ENCODE measurements at places on chromosomes 6 and 20.

DNA sequence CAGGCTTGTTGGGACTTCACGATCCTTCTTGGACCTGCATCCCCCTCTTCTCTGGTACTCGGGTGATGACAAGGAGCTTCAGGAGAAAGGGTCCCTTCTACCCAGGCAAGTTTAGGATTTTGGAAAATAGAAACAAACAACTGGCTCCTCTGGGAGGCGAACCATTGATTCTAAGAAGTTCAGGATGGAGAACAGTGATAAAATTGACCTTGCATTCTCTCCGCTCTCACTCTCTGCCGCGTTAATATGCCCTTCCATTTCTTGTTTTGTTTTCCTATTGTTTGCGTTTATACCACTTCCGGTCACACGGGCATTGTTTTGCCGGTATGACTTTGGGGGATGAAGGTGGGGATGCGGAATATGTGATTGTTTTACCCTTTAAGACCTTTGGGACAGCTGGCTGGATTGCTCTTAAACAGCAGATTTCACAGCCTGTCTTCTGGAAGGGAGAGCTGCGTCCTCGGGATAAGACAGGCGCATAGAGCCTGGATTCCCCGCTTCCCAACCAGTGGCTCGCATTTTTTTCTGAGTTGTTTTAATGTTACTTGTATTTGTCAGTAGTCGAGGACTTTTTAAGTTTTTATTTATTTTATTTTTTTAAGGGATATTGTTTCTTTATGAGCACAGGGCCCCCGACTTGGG is 144.3 kb upstream of the ZNF184 start:
- DNase-seq, result no peak

DNA sequence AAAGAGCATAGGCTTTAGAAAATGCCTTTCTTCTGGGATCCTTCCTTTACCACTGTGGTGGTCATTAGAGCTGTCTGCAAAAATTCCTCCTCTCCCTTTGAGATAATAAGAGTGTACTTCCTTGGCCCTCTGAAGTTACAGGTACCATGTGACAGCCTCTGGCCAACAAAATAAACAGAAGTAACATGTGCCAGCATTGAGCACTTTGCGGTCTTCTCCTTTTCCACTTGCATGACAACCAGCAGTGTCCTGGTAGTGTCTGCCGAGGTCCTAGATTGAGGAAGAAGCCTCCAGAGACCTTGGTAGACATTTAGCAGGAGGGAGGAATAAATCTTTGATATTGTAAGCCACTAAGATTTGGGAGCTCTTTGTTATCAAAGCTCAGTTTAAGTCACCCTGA is 87.5 kb upstream of the ARID1B start:
- no peak for DNase-seq

- DNase-seq, result no peak
These were observed 75.0 kb upstream of the RALY start for GRCh38 chr20:33918662-33919061.

- DNase-seq, result peak; percentile 50
These were observed 25.4 kb downstream of the SLC17A9 start for GRCh38 chr20:62977613-62978560.

- DNase-seq, result no peak
These were observed 101.2 kb downstream of the NUS1 start for GRCh38 chr6:117776441-117776840.

- DNase-seq, result no peak
These were observed 481.5 kb downstream of the NKAIN2 start for GRCh38 chr6:124285146-124285545.

DNA sequence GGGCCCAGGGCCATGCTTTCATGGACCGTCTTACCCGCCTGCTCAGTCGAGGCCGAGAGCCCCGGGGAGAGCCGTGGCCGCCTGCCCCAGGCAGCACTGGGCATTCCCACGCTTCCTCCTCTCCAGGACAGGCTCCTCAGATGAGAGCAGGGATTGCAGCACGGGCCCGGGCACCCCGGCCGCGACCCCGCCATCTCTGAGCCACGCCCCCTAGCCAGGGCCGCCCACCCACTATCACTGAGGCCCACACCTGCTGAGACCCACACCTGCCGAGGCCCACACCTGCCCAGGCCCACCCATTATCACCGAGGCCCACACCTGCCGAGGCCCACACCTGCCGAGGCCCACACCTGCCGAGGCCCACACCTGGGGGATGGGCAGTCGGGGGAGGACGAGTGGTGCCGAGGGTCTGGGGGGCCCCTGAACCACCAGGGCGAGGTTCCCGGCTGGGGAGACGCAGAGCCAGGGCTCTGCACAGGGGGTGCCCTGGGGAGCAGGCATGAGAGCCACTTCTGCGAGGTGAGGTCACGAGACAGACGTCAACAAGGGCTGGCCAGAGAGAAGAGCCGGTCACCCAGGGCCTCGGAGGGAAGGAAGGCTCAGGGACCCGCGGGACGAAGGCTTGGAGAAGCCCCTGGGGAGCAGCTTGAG is 235.6 kb downstream of the ERMARD start:
- no peak for DNase-seq

- DNase-seq, result no peak
These were observed 122.8 kb downstream of the ALDH8A1 start for GRCh38 chr6:134826889-134827737.

GRCh38 chr6:136405420-136406029 is 115.9 kb upstream of the BCLAF1 start:
- no peak for DNase-seq

- DNase-seq, result no peak
These were observed 25.6 kb downstream of the CDH22 start for GRCh38 chr20:46282669-46283068.

- DNase-seq, result no peak
These were observed 48.0 kb upstream of the SDHAF4 start for GRCh38 chr6:70518723-70519122.

DNA sequence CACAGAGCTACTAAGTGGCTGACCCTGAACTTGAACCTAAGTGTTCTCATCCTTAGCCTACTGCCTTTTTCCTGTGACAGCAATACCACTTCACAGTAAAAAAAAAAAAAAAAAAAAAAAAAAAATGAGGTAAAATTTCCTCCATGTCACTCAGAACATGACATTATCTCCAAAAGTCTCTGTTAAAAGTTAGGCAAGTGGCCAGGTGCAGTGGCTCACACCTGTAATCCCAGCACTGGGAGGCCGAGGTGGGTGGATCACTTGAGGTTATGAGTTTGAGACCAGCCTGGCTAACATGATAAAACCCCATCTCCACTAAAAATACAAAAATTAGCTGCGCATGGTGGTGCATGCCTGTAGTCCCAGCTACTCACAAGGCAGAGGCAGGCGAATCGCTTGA is 11.2 kb upstream of the HDDC2 start:
- no peak for DNase-seq

DNA sequence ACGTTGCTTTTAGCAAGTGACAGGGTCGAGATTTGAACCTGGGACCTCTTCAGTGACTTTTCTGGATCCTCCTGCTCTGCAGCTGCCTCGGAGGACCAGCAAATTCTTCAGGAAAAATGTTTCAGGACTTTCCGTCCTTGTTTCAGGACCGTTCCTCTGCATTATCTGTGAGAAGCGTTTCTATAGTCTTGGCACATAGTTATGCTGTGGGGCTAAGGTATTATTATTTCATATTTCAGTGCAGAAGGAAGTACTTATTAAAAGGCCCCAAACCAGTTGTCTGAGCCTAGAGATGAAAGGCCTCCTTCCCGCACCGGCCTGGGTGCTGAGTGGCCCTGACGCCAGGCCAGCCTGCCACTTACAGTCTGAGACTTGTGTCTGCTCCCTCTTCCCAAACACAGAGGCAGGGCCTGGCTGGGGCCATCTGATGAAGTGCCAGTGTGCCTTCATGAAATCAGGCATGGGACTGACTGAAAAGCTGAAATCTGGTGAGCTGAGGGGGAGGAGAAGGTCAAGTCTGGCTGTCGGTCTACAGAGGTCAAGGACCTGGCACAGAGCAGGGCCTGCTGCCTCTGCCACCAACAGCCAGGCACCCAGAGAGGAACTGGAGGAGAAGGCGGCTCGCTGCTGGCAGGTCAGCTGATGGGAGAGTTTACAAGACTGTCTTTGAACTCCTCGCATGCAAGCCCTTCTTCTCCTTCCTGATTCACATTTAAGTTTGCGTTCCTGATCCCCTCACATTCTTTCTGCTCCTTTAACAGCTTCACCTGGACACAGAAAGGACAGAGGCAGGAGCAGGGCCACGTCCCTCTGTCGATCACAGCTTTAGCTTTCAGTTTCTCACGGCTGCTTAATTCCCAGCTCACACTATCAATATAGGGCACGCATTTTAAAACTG is 8.9 kb upstream of the QKI start:
- DNase-seq, result no peak

- peak; percentile 32 for DNase-seq
These were observed 50.4 kb downstream of the HLA-DPB1 start for GRCh38 chr6:33126101-33126714.

DNA sequence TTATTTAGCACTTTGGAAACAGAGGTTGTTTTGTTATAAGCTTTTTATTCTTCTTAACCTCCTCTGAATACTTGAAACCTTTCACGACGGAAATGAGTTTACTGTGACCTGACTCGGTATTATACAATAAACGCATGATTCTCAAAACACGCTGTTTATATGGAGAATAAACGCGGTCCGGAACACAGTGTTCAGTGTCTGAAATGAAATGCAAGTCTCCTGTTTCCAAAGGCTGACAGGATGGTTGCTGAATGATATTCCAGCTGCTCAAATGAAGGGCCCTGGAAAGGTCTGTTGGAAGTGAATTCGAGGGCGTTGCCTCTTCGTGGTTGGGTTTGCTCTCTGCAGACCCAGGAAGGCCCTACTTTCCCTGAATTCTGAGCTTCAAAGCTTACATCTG is 83.4 kb downstream of the RSPH3 start:
- no peak for DNase-seq

DNA sequence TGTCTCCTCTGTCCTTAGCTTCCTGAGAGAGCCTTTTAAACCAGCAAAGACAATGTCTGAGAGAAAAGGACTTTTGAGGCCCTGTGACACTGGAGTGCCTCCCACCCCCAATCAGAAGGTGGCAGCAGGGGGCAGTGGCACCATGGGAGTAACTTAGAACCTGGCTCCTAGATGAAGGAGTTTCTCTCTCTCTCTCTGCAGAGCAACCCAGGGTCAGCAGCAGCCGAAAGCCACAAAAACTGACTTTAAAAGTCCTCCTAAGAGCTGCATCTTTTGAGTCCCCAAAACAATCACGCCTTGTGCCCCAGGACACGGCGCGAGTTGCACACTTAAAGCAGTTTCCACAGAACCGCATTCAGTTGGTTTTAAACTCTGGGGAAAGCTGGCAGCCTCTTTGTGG is 5.3 kb upstream of the TCP11 start:
- no peak for DNase-seq

DNA sequence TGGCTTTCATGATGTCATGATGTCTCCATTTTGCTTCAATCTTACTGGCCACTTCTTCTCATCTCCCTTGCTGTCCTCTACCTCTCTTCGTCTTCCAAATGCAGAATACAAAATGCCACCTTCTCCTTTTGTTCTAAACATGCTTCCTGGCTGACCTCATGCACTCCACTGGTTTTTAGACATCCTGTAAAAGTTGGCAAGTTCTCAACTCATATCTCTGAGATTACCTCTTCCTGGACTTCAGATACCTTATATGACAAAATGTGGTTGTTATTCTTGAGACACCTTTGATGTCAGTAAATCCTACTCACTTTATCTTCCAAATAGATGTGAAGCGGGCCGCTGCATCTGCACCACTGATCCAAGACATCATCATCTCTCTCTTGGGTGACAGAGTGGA is 212.7 kb upstream of the FOXA2 start:
- DNase-seq, result no peak

DNA sequence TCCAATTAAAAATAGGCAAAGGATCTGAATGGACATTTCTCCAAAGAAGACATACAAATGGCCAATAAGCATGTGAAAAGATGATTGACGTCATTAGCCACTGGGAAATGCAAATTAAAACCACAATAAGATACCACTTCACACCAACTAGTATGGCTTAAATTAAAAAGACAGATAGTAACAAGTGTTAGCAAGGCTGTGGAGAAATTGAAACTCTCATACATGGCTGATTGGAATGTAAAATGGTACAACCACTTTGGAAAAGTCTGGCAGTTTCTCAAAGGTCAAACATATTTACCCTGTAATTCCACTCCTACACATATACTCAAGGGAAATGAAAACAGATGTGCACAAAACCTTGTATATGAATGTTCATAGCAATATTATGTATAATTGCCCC is 83.6 kb downstream of the CEP57L1 start:
- no peak for DNase-seq

- no peak for DNase-seq
These were observed 23.1 kb upstream of the ZMYND8 start for GRCh38 chr20:47379433-47380150.

- no peak for DNase-seq
These were observed 52.0 kb upstream of the KLHL31 start for GRCh38 chr6:53717566-53717965.

DNA sequence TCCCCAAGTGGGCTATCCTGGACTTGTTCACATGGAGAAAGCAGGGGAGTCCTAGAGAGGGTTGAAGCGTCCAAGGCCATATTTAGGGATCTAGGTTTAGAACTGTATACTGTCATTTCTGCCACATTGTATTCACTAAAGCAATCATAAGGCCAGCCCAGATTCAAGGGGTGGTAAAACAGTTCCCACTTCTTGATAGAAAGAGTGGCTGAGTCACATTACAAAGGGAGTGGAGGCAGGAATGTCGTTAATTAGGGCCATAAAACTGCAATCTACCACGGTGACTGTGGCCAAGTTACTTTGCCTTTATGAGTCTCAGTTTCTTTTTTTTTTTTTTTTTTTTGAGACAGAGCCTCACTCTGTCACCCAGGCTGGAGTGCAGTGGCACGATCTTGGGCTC is 7.4 kb upstream of the UBR2 start:
- no peak for DNase-seq

DNA sequence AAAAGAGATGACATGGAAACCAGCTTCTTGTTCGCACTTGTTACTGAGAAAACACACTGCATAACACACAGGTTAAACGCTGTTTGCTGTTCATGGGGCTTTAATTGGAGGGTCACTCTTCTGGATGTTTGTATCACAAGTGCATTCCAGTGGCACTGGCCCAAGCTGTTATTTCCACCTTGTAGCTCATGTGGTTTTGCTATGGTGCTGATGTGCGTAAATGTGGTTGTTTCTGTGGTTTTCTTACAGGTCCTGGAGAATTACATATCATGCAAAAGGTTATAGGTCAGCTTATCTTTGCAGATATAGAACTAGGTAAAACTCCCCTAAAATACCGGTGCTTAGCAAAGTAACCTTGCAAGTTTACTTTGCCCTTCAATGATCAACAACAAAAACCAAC is 89.3 kb upstream of the AHI1 start:
- DNase-seq, result no peak

- DNase-seq, result no peak
These were observed 26.3 kb downstream of the SERPINB6 start for GRCh38 chr6:2945153-2945452.

DNA sequence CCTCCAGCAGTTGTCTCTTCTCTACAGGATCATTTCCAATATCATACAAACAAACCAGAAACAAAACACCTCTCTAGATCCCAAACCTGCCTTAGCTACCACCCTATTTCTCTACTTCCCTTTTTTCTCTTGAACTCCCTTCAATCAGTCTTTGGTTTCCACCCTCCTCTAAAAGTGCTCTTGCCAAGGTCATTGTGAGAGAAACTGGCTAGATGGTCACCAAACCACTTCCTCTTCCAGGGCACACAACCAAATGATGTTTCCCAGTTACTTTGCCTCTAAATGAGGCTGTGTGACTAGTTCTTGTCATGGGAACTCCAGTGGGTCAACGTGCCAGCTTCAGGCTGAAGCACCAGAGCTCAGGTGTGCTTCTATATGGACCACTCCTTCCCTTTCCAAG is 85.8 kb upstream of the ARMC2 start:
- no peak for DNase-seq
